Thoracic aorta (tissue), 2 donors: ENCODE measurements at places on chromosomes 3 and 15.
A peak's percentile ranks its signal among the peaks of the same experiment; 100 is the strongest.

DNA sequence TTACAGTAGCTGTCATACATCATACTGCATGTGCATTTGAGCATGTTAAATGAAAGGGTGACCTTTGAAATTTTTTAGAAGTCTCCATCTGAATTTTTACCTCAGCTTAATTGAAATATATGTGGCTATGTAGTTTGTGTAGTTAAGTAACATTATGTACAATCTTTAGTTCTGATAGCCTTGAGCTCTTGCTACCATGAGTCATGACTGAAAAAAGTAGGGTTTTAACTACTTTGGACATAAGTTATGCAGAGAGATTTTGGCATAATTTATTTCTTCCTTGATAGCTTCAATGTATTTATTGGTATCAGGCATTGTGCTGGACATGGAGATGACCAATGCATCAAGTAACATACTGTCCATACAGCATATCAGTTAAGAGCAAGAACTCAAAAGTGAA is 376.5 kb upstream of the ZNF717 start:
- H3K27ac ChIP-seq: no peak overlapping the region
- H3K4me1 ChIP-seq: no peaks in the 10 kb centered on the region
- H3K36me3 ChIP-seq: no peaks in the 10 kb centered on the region
- no peaks in the 10 kb centered on the region for H3K27me3 ChIP-seq
- DNase-seq: no peak

DNA sequence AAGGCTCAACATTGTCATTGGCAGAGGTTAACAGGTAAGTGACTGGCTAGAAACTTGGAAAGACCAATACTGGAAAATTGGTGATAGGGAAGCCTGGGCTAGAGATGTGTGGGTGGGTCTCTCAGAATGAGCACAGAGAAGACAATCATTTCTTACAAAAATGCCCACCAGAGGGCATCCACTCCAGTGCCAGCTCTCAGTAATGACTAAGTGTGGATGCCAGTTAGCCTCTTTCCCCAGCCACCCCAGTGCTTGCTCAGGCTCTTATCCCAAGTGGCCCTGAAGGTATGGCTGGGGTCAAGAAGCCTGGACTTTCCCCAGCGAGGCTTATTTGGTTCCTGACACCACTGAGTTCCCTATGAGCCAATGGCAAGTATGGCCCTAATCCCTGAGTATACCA is 115.9 kb upstream of the ST8SIA2 start:
- no peak overlapping the region for H3K4me3 ChIP-seq
- no peak for DNase-seq
- no peak overlapping the region for H3K27ac ChIP-seq
- no peaks in the 10 kb centered on the region for H3K4me1 ChIP-seq
- no peaks in the 10 kb centered on the region for H3K27me3 ChIP-seq
- no peaks in the 10 kb centered on the region for H3K36me3 ChIP-seq

GRCh38 chr3:107633327-107634098 is 110.8 kb downstream of the BBX start:
- H3K27ac ChIP-seq: no peak overlapping the region
- H3K4me1 ChIP-seq: peaks cover 4% of the 10 kb centered on the region
- no peaks in the 10 kb centered on the region for H3K36me3 ChIP-seq
- no peak for DNase-seq

GRCh38 chr3:135965129-135965505 is 411 bp upstream of the PPP2R3A start:
- DNase-seq: no peak
- peaks cover 7% of the 10 kb centered on the region for H3K4me1 ChIP-seq
- no peaks in the 10 kb centered on the region for H3K36me3 ChIP-seq
- H3K27me3 ChIP-seq: no peaks in the 10 kb centered on the region
- H3K27ac ChIP-seq: peak overlapping the region; percentile 82

DNA sequence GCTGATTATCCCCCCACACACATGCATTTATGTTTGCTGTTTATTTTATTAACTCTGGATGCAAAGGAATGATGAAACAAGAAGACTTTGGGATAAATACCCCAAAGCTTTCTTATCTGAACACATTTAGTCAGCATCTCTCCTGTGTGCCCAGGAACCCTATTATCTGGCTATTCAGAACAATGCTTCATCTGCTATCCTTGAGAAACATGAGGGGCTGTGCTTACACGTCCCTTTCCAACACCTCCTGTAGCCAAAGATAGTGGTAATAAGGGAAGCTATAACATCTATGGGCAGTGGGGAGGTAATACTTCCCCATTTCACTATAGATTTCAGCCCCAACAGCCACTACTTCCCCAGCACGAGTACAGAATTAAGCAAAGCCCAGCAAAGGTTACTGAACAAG is 94.7 kb downstream of the SSR3 start:
- H3K27ac ChIP-seq: no peak overlapping the region
- no peak for DNase-seq
- H3K27me3 ChIP-seq: no peaks in the 10 kb centered on the region
- no peaks in the 10 kb centered on the region for H3K36me3 ChIP-seq
- H3K4me3 ChIP-seq: no peak overlapping the region

GRCh38 chr3:85161544-85161943 is 202.8 kb downstream of the CADM2 start:
- no peak overlapping the region for H3K4me3 ChIP-seq
- H3K27ac ChIP-seq: no peak overlapping the region
- H3K27me3 ChIP-seq: no peaks in the 10 kb centered on the region
- no peaks in the 10 kb centered on the region for H3K4me1 ChIP-seq
- no peak for DNase-seq
- H3K36me3 ChIP-seq: no peaks in the 10 kb centered on the region

GRCh38 chr3:179697736-179698332 is 45.0 kb downstream of the USP13 start:
- H3K4me3 ChIP-seq: no peak overlapping the region
- no peaks in the 10 kb centered on the region for H3K4me1 ChIP-seq
- H3K27me3 ChIP-seq: no peaks in the 10 kb centered on the region

DNA sequence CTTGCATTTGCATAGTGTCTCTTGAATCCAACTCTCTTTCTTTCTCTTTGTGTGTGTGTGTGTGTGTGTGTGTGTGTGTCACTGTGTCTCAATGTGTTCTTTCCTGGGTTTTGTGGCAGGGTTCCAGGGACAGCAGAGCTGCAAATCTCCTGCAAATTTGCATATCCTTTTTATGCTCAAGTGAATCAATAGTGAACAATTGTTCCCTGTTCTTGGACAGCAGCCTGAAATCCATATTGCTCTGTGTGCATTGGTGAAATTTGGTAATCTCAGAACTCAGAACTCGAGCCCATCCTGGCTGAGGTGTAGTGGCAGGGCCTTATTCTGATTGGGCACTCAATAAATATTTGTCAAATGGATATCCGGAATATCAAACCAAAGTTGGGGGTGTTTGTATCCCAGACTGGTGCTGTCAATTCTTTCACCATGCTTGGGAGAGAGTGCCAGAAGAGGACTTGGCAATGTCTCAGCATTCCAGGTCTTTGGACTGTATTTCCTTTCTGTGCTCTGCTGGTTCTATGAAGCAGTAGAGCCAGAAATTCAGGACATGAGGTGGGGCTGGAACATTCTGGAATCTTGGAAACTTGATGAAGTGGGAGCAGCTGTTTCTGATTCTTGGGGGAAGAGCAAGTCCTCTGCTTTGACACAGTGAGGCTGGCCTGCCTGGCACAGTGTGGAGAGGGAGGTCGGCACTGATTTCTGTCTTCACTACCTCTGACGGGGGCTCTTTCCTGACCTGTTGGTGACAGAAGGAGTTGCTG is 380.6 kb upstream of the C2CD4B start:
- peak overlapping the region; percentile 37 for H3K4me3 ChIP-seq
- no peaks in the 10 kb centered on the region for H3K36me3 ChIP-seq
- H3K27ac ChIP-seq: peak overlapping the region; percentile 85
- H3K4me1 ChIP-seq: peaks cover 92% of the 10 kb centered on the region
- DNase-seq: no peak

GRCh38 chr3:154480033-154480432 is 50.0 kb upstream of the GPR149 start:
- DNase-seq: no peak
- no peaks in the 10 kb centered on the region for H3K4me1 ChIP-seq
- H3K36me3 ChIP-seq: no peaks in the 10 kb centered on the region
- no peaks in the 10 kb centered on the region for H3K27me3 ChIP-seq
- H3K27ac ChIP-seq: no peak overlapping the region

GRCh38 chr3:175518459-175518858 is 659.3 kb downstream of the NAALADL2 start:
- no peaks in the 10 kb centered on the region for H3K27me3 ChIP-seq
- H3K4me1 ChIP-seq: no peaks in the 10 kb centered on the region
- no peaks in the 10 kb centered on the region for H3K36me3 ChIP-seq
- no peak overlapping the region for H3K4me3 ChIP-seq

DNA sequence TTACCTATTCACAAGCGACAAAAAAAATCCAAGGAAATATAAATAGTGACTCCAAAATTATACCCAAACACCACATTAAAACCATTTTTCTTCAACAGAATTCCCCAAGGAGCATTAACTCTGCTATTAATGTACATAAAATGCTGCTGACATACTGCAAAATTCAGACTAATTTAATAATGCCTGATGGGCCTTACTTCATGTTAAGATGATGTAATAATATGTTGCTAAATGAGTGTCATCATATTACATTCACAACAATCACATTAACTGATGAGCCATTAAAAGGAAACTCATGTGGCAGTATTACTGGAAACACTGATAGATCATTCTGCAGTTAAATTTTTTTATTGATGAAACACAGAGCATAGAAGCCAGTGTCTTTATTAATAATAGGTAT is 204.9 kb upstream of the CGNL1 start:
- H3K36me3 ChIP-seq: no peaks in the 10 kb centered on the region
- H3K27me3 ChIP-seq: no peaks in the 10 kb centered on the region
- no peak for DNase-seq
- H3K4me3 ChIP-seq: no peak overlapping the region
- H3K4me1 ChIP-seq: no peaks in the 10 kb centered on the region
- H3K27ac ChIP-seq: no peak overlapping the region

DNA sequence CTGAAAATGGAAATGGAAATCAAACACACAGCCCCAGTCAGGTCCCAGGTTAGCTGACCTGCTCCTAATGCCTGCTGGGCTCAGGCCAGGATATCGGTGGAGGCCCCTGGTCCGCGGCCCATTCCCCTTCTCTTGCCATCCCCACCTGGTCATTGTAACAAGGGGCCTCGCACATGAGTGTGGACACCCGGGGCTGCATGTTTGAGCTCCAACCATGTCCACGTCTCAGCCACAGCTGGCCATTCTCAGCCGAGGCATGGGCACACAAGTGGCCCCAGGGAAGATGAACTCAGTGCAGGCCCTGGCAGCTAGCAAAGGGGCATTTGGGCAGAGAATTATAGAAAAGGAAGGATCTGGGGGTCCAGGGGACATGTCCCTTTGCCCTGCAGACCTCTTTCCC is 41.7 kb downstream of the FAM174B start:
- no peak overlapping the region for H3K27ac ChIP-seq
- H3K4me3 ChIP-seq: no peak overlapping the region
- peaks cover 10% of the 10 kb centered on the region for H3K4me1 ChIP-seq
- no peaks in the 10 kb centered on the region for H3K27me3 ChIP-seq
- no peaks in the 10 kb centered on the region for H3K36me3 ChIP-seq
- DNase-seq: no peak

DNA sequence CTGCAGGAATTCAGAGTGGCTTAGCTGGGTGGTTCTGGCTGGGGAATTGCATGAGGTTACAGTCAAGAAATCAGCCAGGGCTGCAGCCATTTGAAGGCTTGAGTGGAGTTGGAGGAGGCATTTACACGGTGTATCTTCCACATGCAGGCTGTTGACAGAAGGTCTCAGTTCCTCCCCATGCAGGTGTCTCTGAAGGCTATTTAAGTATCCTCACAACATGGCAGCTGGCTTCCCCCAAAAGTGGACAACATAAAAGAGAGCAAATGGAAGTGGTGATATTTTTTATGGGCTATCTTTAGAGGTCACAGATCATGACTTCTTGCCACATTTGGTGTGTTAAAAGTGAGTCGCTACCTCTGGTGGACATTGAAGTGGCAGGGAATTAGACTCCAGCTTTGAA is 60.1 kb upstream of the SPRED1 start:
- no peaks in the 10 kb centered on the region for H3K4me1 ChIP-seq
- H3K4me3 ChIP-seq: no peak overlapping the region
- no peak overlapping the region for H3K27ac ChIP-seq
- no peak for DNase-seq
